NCI-H1105 treated with DMSO at 0.1 percent for 48 hours (cell line): ENCODE measurements at places on chromosomes 7 and 10.

DNA sequence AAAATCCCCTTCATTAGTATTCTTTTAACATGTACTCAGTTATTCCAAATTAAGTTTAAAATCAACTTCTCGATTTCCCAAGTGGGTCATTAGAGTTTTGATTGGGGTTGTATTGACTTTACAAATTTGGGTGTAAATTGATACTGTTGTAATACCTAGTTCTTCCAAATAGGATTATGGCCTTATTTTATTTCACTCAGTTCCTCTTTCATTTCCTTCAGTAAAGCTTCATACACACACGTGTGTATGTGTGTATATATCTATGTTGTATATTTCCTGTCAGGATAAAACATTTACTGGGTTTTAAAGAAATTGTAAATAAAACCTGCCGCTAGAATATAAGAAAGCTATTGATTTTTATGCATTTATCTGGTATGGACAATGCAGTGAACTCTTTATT is 15.9 kb downstream of the YME1L1 start:
- DNase-seq = no peak

DNA sequence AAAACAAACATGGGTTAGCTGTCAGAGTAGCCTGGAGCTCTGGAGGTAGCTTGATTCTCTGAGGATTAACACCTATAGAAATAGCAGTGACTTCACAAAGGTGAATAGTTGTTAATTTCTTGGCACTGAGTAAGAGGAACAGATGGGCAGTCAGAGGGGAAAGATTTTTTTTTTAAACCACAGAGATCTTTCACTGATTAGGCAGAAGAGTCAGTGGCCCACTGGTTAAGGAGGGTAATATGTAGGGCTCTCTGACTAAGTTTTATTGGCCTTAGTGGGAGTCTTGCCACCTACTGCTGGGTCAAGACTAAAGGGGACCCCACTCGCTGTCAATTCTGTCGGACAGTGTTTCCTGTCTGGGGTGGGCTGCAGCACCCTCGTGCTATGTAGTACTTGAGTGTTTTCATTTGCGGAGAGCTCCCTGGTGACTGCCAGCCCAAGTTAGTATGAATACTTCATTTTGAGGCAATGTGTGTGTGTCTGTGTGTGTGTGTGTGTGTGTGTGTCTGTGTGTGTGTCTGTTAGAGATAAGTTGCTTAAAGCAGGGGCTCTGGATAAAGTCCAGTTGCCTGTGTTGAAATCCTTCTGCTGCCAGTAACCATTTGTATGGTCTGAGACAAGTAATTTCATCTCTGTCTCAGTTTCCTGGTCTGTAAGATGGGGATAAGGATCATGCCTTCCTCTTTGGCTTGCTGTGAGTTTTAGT is 145.2 kb downstream of the ARID5B start:
- no peak for DNase-seq

GRCh38 chr10:52619052-52619451 is 153.5 kb downstream of the MBL2 start:
- DNase-seq = no peak

DNA sequence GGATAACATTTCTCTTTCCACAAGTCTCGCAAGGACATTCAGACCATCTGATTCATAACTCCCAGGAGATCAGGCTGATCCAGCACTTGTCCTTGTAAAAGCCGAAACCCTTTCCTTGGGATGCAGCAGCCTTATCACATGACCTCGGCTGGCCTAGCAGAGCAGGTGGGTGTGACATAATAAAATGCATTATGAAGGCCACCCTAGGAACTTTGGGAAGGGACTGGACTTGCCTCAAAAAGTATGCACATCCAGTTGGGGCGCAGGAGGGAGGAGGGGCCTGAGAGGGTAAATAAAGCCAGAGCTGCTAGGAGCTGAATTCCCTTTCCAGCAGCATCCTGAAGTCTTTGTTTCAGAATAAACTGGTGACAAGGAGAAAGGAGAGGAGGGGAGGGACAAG is 260.8 kb downstream of the SNX13 start:
- no peak for DNase-seq

DNA sequence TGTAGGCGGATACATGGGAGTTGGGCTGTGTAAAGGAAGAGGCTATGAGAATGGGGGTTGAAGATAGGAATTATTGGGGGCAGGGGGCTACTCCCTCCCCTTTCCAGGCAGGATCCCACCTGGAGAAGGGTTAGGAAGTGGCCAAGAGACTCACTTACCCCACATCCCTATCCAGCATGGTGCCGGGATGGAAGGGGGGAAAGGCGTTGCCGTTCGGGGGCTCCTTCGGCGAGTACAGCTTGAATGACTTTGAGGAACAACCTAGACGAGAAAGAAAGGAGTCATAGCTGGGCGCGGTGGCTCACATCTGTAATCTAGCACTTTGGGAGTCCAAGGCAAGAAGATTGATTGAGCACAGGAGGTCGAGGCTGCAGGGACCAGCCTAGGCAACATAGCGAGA is 8.9 kb downstream of the LDB1 start:
- no peak for DNase-seq

- no peak for DNase-seq
These were observed 83.0 kb downstream of the NEBL start for GRCh38 chr10:20814116-20814515.

GRCh38 chr10:129219364-129219763 is 247.7 kb upstream of the MGMT start:
- no peak for DNase-seq

DNA sequence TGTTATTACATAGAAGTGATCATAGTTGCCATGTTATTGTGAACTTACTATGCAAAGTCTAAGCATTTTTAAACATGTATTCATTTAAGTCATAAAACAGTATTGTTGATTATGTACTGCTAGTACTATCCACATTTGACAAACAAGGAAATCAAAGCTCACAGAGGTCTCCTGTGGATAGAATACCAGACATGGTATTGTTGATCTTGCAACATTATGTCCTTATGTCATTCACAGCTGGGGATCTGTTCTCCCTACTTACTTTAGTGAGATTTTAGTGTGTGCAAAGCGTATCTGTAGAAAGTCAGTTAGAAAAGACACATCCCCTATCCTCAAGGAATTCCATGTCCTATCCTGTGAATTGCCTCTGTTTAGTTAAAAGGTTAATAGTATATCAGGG is 106.1 kb downstream of the SND1 start:
- DNase-seq = no peak

DNA sequence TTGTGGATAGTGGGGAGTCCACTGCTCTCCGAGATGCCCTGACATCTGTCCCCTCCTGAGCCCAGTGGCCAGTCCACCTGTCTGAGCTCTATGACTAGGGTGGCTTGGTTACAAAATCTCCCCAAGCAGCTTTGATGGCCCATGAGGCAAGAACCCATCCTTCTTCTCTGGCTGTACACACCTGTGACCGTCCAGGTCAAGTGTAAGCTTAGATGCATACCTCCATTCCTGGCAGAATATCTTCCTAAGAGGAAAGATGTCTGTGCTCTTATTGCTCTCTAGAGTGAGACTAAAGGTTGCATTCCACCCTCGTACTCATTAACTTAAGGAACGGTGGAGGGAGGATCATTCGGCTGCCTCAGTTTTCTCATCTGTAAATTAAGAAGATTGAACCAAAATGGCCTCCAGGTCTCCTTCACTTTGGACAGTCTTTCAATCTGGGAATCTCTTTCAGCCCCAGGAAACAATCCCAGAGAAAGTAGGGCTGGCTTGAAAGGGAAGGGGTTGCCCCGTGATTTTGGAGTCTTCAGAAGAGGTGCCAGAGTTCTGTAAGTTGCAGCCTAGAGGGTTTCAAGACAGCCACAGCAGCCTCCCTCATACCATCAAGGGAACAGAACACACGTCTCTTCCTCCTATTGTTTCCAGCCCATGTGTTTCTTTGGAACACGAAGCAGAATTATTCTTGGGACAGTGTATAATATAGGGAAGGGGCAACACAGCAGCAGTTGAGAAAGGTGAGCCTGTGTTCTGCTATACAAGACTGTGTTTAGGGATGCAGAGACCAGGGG is 5.5 kb downstream of the HOXA4 start:
- DNase-seq = no peak

- DNase-seq = no peak
These were observed 95.5 kb downstream of the DIP2C start for GRCh38 chr10:593901-594457.

DNA sequence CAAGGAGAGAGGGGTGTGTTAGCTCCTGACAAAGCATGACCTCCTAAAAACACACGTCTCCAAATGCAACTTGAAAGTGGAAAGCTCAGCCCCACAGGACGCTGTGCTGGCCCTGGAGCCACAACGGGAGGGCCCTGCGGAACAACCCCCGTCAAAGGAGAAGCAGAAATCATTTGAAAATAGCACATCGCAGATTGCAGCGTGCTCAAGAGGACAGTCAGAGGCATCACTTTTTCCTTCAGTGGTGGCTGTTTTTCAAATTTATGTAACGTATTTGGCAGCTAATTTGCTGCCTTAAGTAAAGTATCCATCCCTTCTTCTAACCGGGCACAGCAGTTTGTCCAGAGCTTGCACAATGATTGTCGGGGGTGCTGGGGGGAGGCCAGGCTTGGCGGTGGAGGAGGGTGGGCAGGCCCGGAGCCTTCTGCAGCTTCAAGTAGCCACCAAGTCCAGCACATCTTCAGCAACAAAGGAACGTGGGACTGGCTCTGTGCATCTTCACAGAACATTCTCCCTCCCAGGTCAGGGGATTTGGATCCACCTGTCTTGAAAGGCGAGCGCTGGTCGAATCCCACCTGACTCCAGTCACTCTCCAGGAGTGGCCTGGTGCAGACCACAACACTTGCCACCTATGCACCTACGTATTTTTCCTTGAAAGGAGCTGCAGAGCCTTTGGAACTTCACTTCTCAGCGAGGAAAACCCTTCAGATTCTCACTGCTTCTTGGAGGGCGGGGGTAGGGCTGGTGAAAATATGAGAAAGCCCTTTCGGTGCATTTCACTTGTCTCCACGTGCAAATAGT is 346.3 kb downstream of the DNAJB6 start:
- no peak for DNase-seq

GRCh38 chr10:6953271-6953801 is 373.3 kb upstream of the PRKCQ start:
- DNase-seq = no peak

GRCh38 chr7:83155407-83155806 is 7.3 kb downstream of the PCLO start:
- no peak for DNase-seq

DNA sequence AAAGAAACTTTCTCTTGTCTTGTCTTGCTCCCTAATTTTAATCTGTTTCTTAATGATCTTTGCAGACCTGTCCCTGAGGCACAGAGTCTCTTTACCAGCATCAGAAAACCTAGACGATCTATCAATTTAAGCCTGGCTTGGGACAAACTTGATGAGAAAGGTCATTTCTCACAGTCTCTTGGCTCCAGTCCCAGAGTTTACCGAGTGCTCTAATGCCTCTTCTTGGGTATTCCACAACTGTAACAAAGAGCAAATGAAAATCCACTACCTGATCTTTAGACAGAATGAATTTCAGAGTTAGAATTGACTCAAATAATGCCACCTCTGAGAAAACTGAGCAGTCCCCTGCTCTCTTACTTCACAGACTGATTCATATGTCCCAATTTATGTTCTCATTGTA is 106.4 kb upstream of the DNAJB12 start:
- peak; percentile 6 for DNase-seq

GRCh38 chr10:114663626-114664025 is 5.6 kb upstream of the ABLIM1 start:
- no peak for DNase-seq

- no peak for DNase-seq
These were observed 460 bp downstream of the ANXA11 start for GRCh38 chr10:80204677-80205476.

DNA sequence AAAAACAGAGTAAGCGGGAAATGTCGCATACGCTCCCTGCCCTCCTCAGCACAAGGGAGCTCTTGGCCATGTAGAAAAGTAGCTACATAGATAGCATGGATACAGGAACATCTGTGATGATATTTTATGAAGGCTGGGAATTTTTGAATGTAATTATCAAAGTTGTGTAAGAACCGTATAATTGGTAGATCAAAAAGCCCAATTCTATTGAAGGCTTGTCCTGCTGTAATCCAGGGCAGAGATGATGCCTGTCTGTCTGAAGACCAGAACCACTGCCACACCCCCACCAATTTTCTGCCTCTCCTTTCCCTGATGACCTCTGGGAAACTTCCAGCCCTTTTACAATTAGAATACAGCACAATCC is 51.4 kb downstream of the ZRANB1 start:
- DNase-seq = no peak

- no peak for DNase-seq
These were observed 26.9 kb upstream of the TRIM56 start for GRCh38 chr7:101058355-101058754.

DNA sequence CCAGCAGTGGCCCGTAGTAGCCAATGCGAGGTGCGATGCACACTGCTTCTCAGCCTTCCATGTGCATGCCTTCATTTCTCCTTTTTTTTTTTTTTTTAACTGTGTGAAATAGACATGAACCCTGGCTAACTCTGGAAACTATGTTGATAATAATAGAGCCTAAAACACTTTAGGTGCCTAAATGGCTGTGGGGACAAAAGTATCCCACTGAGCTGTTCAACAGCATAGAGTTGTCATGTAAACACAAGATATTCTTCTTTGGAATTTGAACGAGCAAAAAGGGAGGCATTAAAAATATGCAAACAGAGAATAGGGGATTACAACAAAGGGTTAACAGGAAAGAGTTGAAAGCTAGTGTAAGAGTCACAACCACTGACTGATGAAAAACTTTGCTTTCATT is 162.1 kb upstream of the NOBOX start:
- DNase-seq = no peak

GRCh38 chr7:99393355-99394187 is 14.8 kb downstream of the PDAP1 start:
- peak; percentile 88 for DNase-seq

GRCh38 chr7:33590916-33591315 is 314.4 kb upstream of the BMPER start:
- no peak for DNase-seq

- DNase-seq = no peak
These were observed 193.9 kb downstream of the FAM107B start for GRCh38 chr10:14580671-14581332.

DNA sequence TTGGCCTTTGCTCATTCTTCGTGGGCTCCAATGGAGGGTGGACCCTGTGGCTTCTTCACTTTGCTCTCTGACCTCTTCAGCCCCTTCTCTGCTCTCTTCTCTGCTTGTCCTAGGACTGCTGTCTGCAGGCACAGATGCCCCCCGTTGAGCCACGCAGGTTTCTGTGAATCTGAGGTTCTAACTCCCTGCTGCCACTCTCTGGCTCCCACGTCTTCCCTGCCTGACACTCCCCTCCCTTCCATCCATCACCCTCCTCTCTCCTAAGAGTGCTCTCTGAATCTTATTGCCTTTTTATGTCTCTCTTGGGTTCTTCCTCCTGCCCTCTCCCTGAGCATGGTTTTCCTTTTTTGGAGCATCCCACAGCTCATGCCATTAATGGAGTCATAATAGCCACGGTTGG is 499.5 kb upstream of the GALNT17 start:
- no peak for DNase-seq

GRCh38 chr10:115935731-115936130 is 337.3 kb downstream of the GFRA1 start:
- no peak for DNase-seq

GRCh38 chr7:155456738-155457543 is 988 bp upstream of the EN2 start:
- peak; percentile 82 for DNase-seq

- no peak for DNase-seq
These were observed 223.4 kb downstream of the BMPER start for GRCh38 chr7:34128762-34129161.

GRCh38 chr7:16889851-16890415 is 8.2 kb upstream of the AGR3 start:
- no peak for DNase-seq
